ENCODE measurements at places on chromosomes 6 and 20.

DNA sequence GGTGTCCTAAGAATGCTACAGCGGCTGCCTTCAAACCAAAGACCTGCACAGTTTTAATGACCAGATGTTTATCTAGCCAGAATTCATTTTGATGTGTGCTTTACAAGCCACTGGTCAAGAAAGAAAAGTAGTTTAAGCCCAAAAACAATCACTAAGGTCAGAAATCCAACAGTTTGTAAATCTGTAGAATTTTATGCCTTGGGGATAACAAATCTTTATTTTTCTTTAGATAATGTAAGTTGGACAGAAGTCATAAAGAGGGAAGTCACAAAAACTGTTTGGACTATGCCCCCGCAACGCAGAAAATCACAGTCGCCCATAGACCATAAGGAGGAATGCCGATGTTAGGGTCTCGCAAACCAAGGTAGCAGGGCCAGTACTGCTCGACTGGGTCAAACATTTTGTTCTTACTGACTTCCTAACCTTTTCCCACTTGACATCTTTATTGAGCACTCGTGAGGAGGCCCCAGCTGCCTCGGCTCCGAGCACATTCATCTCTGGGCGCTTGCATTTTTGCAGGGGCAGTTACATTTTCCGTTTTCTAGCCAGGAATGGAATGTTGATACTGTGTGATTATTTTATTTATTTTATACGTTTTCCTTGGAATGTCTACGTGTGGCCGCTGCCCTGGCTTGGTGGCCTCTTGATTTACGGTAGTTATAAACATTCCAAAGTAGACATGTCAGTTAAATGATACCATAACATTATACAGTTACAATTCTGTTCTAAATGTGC is 56.7 kb upstream of the APCDD1L start:
- DNase-seq = no peak

- no peak for DNase-seq
Measured at GRCh38 chr6:84688141-84688873, 76.1 kb downstream of the TBX18 start.

DNA sequence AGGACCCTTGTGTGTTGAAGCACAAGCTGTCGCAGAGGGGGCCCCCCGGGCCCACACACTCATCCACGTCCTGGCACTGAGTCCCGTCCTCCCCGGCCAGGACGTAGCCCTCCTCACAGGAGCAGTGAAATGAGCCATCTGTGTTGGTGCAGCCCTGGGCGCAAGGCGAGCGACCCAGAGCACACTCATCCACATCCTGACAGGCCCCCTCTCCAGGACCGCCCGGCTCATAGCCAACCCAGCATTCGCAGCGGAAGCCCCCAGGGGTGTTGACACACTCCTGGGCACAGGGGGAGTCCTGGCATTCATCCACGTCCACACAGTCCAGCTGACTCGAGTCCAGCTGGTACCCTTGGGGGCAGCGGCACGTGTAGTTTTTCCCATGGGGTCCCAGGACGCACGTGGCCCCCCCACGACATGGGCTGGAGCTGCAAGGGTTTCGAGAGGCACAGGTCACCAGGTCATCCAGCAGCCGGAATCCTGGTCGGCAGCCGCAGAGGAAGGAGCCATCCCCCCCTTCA is 1.2 kb downstream of the CD93 start:
- DNase-seq = peak; percentile 72

DNA sequence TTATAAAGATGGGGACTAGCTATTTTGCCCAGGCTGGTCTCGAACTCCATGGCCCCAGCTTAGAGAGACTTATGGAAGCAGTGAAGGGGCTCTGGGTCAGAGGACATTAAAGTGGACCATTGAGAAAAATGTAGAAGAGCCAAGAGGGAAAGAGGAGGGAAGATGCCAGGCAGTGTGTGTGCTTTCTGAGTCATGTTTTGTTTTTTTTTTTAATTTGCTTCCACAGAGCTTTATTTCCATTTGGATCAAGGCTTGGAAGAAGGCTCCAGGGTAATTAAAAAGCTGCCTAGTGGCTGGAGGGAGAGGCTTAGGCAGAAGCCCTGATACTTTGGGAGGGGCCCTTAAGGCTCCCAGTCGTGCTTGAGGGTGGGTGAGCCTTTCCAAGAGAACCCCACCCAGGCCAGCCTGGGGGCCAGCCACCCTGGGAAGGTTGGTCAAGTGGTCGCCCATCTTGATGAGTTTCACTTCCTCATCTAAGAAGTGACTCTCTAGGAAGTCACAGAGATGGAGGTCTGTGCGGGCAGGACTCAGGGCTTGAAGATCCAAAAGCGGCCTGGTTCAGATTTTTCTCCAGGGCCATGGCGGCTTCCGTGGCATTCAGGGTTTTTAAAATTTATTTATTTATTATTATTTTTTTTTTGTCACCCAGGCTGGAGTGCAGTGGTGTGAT is 3.0 kb upstream of the ZNF335 start:
- no peak for DNase-seq

- no peak for DNase-seq
Measured at GRCh38 chr20:25300496-25301170, 52.7 kb downstream of the PYGB start.

DNA sequence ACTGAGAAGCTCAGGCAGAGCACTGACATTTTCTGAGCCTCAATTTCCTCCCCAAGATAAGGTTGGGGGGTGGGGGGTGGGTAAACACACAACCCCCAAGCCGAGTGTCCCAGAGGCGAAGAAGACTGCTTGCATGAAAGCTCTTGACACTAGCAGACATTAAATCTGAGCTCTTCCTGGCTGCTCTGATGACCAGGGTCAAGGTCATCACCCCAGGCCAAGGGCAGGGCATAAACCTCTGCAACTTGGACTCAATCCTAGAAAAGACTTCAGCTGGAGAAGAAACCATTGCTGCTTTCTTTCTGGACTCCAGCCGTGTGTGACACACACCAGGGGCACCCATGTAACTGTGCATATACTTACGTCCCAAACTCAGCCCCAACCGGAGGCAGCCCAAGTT is 109.0 kb downstream of the BANF2 start:
- no peak for DNase-seq

- DNase-seq = no peak
Measured at GRCh38 chr6:97095311-97095850, 170.9 kb downstream of the KLHL32 start.

DNA sequence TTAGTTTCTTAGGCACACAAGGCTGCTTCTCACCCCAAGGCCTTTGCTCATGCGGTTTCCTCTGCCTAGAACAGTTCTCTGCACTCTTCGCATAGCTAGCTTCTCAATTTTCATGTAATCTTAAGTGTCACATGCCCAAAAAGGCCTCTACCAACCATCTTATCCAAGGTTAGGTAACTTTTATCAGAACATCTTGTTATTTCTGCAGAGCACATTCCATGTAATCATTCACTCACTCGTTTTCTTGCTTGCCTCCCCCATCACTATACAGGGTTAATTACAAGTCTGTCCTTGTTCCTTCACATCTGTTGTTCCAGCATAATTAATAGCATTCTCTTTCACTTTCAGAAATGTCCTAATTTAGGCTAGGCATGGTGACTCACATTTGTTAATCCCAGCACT is 53.8 kb downstream of the NCOA6 start:
- no peak for DNase-seq

Data from coronary artery (tissue), 2 donors.